SJCRH30 (cell line): ENCODE measurements at places on chromosomes 16 and 17. TPM values are rescaled to one million over a fixed set of nuclear protein-coding genes. Genes with fewer than 3 reads are reported as not detected.

- peak; percentile 91 for DNase-seq
Observed at GRCh38 chr17:40026816-40027613, 11.8 kb downstream of the CSF3 start.

GRCh38 chr17:41483991-41484826, 3.3 kb upstream of the KRT35 start:
- DNase-seq: no peak

The RAB11FIP3 gene
- 28.6 and 30.2 TPM in 2 replicates for total RNA-seq

GRCh38 chr17:42212382-42212781, 18.1 kb upstream of the GHDC start:
- DNase-seq: no peak

The RRAD gene
- total RNA-seq: 0.30 and 0.49 TPM in 2 replicates

The HAS3 gene
- 0.08 and 0.25 TPM in 2 replicates for total RNA-seq

GRCh38 chr16:87076331-87076949, 240.8 kb downstream of the C16orf95 start:
- no peak for DNase-seq

DNA sequence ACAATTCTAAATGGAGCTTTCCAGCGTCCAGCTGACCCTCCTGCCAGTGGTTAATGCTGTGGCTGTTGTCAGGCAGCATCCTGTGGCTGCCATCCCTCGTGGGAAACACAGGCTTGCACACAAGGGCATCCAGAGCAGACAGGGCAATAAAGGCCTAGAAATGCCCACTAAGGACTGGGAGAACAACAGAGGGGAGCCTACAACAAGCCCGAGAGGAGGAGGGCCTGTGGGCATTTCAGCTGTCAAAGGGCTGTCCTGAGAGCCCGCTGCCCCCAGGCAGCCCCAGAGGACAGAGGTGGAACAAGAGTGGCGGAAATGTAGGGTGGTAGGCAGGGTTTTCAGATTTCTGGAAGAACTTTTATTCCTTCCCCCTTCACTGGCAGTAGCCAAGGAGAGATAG, 81.1 kb downstream of the TNRC6C start:
- DNase-seq: peak; percentile 55

- DNase-seq: no peak
Observed at GRCh38 chr16:88606148-88606757, 32.1 kb upstream of the IL17C start.

DNA sequence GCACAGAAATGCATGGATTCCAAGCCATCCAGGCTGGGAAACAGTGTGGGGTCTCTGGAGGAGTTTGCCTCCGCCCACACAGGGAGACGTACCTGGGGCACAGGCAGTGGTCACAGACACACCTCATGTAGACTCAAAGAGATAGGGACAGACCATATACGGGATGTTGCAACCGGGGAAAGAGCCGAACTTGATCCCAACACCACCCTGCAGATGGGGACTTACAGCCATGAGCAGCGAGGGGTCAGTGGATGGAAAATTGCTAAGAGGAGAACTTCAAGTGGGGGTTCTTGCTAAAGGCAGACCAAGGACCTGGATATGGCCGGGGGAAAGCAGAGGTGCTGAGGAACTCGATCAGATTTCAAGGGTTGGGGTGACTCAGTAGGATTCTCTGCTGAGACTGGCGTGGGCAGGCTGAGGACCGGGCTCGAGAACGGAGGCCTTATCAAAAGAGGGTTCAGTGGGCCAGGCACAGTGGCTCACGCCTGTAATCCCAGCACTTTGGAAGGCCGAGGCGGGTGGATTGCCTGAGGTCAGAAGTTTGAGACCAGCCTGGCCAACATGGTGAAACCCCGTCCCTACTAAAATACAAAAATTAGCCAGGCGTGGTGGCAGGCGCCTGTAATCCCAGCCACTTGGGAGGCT, 12.0 kb upstream of the DNAH17 start:
- no peak for DNase-seq

- peak; percentile 69 for DNase-seq
Observed at GRCh38 chr16:82993926-82994325, 367.2 kb downstream of the CDH13 start.

GRCh38 chr17:18866866-18867813, 9.2 kb downstream of the PRPSAP2 start:
- no peak for DNase-seq

- peak; percentile 48 for DNase-seq
Observed at GRCh38 chr16:30875871-30876801, 17.7 kb downstream of the BCL7C start.
